ENCODE measurements at places on chromosomes 7 and 10.

GRCh38 chr7:55550841-55551537 lies 21.3 kb downstream of the VOPP1 start:
- no peak for DNase-seq

GRCh38 chr7:105399043-105399725 lies 10.5 kb upstream of the SRPK2 start:
- DNase-seq, result peak; percentile 61

- no peak for DNase-seq
Observed at GRCh38 chr10:1002425-1003006, 14.3 kb downstream of the GTPBP4 start.

DNA sequence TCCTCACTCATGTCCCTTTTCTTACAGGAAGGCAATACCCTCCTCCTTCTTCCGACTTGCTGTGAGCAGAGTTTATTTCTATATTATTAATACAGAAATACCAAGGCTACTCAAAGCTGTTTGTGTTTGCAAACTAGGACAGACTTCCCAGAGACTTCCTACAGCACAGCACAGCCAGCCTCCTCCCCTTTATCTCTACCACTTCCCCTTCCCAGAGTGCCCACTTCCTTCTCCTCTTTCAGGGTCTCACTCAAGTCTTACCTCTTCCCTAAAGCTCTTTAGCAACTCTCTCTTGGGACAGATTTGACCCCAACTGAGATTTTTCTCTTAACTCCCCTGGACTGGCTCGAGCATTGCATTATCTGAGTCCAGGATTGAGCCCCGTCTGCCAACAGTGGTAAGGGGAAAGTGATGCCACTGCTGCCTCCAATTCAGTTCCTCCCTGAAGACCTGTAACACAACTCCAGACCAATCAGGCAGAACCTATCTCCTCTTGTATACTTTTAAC lies 5.5 kb upstream of the LRGUK start:
- DNase-seq, result no peak

GRCh38 chr7:130374507-130374906 lies 5.8 kb upstream of the CPA1 start:
- DNase-seq, result no peak

DNA sequence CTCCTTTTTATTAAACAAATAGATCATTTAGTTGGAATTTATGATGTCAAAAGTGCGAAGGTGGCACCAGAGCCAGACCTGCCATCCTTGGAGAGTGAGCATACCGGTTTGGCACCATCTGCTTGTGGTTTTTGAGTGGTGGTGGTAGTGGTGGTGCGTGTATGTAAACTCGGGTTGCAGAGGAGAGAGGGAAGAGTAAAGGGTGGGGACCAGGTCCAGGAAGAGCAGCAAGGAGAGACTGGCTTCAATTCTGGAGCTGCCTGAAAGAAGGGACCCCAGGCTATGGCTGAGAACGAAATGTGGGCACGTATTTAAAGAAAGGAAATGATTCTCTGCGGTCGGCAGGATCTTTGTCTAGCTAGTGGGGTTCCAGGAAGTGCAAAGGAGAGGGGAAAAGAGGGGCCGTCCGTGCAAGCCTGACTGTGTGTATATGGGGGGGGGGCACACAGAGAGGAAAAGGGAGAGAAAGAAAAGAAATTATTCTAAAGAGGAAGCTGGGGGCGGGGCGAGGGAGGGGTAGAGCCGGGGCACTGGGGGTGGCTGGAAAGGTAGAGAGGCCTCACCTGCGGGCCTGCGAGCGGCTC lies 448 bp upstream of the GOLGA7B start:
- no peak for DNase-seq

- DNase-seq, result no peak
Observed at GRCh38 chr7:156651474-156651873, 10.9 kb downstream of the RNF32 start.

GRCh38 chr7:101174322-101174854 lies 5.7 kb downstream of the NAT16 start:
- no peak for DNase-seq

DNA sequence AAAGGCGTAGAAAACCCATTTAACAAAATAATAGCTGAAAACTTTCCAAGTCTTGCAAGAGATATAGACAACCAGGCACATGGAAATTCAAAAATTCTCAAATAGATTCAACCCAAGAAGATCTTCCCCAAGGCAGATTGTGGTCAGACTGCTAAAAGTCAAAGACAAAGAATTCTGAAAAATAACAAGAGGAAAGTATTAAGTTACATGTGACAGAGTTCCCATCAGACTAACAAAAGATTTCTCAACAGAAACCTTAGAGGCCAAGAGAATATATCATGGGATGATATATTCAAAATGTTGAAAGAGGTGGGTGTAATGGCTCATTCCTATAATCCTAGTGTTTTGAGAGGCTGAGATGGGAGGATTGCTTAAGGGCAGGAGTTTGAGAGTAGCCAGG lies 59.8 kb downstream of the TMEM178B start:
- no peak for DNase-seq

- no peak for DNase-seq
Observed at GRCh38 chr10:122665946-122666345, 33.7 kb downstream of the C10orf120 start.

GRCh38 chr7:142454862-142455261 lies 197.0 kb upstream of the PRSS58 start:
- DNase-seq, result no peak

- DNase-seq, result peak; percentile 5
Observed at GRCh38 chr10:84715911-84716310, 387.5 kb downstream of the CCSER2 start.

DNA sequence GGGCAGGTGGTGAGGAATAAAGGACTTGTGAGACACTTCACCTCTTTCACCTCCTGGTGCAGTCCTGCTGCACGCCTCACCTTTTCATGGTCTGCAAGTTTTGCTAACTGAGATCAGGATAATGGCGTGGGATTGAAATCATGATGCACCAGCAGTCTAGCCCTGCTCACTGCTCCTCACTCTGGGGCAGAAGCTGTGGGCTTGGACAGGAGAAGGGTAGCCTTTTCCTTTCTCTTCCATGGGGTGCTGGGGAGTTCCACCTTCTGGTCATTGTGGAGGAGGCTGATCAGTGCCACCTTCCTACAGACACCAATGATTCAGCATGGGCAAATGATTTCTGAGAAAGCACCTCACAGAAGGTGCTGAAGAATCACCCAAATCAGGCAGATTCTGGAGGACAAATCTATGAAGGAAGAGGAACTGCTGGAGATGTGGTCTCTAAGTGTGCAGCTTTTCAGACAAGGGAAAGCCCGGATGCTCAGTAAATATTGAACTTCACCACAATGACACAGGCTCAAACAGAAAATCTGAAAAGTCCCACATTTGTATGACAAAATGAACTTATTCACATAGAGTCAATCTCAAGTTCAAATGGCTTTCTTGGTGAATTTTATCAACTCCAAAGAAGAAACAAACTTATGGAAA lies 19.7 kb downstream of the MBL2 start:
- no peak for DNase-seq

- DNase-seq, result no peak
Observed at GRCh38 chr7:47973739-47974138, 5.7 kb downstream of the HUS1 start.

- DNase-seq, result peak; percentile 75
Observed at GRCh38 chr7:106216923-106217542, 67.8 kb downstream of the NAMPT start.

- no peak for DNase-seq
Observed at GRCh38 chr7:149102666-149103065, 12.1 kb upstream of the ZNF786 start.

DNA sequence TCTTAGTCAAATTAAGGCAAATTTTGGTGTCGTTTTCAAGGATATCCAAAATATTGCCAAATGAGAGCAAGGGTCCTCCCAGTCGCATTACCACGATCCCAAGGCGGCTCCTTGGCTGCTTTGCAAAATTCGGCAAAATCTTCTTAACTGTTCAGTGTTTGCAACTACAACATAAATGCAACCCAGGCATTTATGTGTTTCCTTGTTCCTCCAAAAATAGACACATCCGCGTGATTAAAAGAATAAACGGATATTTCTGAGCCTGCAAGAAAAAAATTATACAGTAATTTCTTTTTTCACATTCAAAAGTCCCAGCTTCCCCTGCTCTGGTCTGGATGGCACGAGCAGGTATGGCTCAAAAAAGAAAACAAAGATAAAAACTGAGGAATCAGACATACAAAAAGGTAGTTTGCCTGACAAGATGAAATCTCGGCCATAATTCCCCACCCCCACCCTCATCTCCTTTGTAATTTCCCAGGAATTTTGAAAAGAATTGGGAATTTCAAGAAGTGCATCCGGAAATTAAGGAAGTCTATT lies 6.0 kb downstream of the SKIDA1 start:
- no peak for DNase-seq
